ENCODE measurements at places on chromosomes 16 and 17.

DNA sequence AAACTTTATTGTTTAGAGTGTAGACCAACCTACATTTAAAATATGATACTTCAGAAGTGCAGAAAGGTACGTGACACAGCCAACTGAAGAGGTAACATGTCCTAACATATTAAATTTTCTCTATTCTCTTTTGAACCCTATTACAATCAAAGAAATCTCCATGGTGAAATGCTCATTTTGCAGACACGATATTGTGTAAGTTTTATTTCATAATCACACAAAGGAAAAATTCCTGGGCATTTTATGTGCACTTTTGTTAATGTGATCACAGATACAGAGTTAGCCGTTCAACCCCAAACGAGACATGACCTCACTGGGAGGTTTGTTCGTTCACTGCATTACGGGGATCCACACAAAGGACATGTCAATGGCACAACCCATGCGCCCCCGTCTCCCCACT, 21.8 kb downstream of the KCNJ16 start:
- no peak for DNase-seq

- no peak for DNase-seq
Measured at GRCh38 chr17:40459636-40460603, 16.7 kb downstream of the IGFBP4 start.

DNA sequence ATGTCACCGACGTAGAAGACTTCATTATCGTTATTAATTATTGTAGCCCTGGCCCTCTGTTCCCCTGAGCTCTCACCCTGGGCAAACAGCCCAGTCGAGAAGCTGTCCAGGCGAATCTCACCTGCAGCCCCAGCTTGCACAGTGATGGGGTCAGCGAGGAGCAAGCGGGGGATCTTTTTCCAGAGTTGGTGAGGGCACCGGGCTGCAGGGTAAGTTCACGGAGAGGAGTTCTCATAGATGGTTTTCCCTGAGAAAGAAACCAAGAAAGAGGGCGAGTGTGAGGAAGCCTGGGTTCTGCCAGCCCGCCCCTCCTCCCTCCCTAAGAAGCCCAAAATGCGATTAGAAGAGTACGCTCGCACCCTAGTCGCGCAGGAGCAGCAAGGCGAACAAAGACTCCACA, 436 bp downstream of the SPAG5 start:
- no peak for DNase-seq

GRCh38 chr16:30927789-30928378, 4.5 kb downstream of the FBXL19 start:
- no peak for DNase-seq

- DNase-seq: no peak
Measured at GRCh38 chr16:83356266-83356665, 451.5 kb upstream of the HSBP1 start.

DNA sequence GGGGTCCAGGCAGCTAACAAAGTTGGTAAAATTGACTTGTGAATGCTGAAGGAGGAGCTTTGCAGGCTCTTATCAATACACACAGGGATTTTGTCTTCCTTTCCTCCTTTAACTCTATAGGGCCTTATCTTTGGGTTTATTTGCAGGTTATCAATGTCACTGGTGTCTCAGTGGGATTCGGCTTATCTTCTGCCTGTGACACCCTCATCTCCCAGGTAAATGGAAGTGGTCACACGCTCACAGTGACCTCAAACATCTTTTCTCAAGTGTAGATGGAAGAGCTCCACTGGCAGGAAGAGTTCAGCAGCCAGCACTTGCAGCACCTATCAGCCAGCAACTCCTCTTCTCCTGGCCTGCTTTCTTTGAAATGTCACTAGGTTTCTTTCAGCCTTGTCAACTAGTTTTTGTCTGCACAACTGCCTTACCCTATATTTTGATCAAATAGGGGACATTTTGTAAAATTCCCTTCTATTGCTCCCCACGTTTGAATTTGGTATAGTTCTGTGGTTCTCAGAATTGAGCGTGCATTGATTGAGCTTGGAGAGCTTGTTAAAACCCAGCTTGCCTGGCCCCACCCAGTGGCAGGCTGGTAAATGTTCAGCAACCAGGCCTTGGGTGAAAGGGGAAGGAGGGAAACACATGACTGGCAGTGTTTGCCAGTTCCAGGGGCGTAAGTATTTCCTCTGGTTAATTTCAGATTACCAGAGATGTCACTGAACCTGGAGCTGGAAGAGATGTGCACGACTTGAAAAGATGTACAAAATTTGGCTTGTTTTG, 12.8 kb downstream of the SLC47A1 start:
- DNase-seq: no peak
